ENCODE measurements at places on chromosomes 4 and X. TPM values are rescaled to one million over a fixed set of nuclear protein-coding genes. Genes with fewer than 3 reads are reported as not detected.
A peak's percentile ranks its signal among the peaks of the same experiment; 100 is the strongest.

GRCh38 chr4:788636-789297 lies 37.2 kb downstream of the CPLX1 start:
- DNase-seq, result no peak

DNA sequence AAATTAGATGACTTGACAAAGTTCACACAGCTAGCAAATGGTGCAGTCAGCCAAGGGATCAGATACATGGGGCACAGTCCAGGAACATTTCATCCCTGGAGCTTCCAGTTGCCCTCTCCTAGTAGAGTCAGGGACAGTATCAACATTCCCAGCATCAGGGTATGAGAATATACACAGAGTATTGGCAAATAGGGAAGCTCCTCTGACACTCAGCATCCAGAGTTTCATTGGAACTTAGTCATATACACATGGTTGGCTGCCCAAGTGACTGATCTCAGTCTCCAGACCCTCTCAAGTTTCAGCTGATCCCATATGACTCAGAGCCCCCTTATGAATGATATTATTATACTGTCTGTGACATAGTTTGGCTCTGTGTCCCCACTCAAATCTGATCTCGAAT lies 13.7 kb upstream of the KCTD8 start:
- no peak for DNase-seq

- peak; percentile 19 for DNase-seq
Observed at GRCh38 chr4:21991050-21991449, 42.5 kb upstream of the KCNIP4 start.

GRCh38 chr4:33746979-33747378 lies 2497.3 kb downstream of the ARAP2 start:
- DNase-seq, result no peak

DGAT2L6 gene
- not detected for polyA plus RNA-seq

XAGE2 gene
- 0.43 TPM for polyA plus RNA-seq

MAGEA2 gene
- not detected for polyA plus RNA-seq

HHIP gene
- 68.7 TPM for polyA plus RNA-seq

ATXN3L gene
- polyA plus RNA-seq, result not detected

DNA sequence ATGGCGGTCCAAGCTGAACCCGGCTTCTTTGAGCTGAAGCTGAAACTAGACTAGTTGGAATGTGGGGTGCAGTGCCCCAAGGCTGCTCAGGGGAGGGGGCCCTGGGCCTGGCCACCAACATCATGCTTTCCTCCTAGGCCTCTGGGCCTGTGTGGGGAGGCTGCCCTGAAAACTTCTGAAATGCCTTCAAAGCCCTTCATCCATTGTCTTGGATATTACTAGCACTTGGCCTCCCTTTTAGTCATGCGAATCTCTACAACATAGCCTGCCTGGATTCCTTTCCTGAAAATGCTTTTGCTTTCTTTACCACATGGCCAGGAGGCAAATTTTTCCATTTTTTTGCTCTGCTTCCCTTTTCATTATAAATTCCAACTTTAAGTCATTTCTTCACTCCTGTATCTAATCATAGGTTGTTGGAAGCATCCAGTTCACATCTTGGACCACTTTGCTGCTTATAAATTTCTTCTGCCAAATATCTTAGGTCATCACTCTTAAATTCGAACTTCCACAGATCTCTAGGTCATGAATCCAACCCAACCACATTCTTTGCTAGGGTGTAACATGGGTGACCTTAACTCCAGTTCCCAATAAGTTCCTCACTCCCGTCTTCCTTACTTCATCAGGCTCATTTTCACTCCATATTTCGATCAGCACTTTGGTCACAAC lies 103.4 kb downstream of the DDIT4L start:
- no peak for DNase-seq

- DNase-seq, result no peak
Observed at GRCh38 chrX:35040871-35041270, 98.3 kb downstream of the FAM47B start.

USP51 gene
- 9.8 TPM for polyA plus RNA-seq

GRCh38 chr4:110671679-110672078 lies 48.8 kb upstream of the PITX2 start:
- no peak for DNase-seq

DNA sequence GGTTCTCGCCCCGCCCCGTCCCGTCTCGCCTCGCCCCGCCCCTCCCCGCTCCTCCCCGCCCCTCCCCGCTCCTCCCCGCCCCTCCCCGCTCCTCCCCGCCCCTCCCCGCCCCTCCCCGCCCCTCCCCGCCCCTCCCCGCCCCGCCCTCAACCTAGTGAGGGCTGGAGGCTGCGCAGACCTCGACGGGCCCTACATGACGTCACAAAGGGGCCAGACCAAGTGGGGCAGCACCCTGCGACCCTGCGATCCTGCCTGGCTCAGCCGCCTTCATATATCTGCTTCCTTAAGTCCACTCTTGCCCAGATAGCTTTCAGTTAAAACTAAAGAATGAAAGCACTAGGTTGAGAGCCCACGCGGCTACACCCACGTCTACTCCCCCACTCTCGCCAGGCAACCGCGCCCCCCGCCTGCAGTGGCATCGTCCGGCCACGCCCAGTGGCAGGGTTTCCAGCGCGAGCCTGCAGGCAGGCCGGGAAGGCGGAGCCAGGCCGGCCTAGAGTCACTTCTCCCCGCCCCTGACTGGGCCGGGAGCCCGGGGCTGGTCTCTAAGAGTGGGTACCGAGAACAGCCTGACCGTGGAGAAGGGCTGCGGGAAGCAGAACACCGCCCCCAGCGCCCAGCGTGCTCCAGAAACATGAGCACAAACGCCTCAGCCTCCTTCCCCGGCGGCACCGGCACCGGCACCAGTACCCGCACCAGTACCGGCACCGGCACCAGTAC lies 1.5 kb upstream of the MAOA start:
- DNase-seq, result peak; percentile 90

GRCh38 chr4:1297456-1298325 lies 8.0 kb downstream of the MAEA start:
- no peak for DNase-seq

VBP1 gene
- polyA plus RNA-seq, result 68.6 TPM

- no peak for DNase-seq
Observed at GRCh38 chr4:153809307-153809706, 20.4 kb upstream of the SFRP2 start.

MID1 gene
- 31.5 TPM for polyA plus RNA-seq

GRCh38 chr4:65623506-65623905 lies 46.8 kb downstream of the EPHA5 start:
- no peak for DNase-seq

SLC7A11 gene
- polyA plus RNA-seq, result 0.49 TPM

- no peak for DNase-seq
Observed at GRCh38 chr4:70606459-70606858, 14.4 kb downstream of the AMBN start.

DNA sequence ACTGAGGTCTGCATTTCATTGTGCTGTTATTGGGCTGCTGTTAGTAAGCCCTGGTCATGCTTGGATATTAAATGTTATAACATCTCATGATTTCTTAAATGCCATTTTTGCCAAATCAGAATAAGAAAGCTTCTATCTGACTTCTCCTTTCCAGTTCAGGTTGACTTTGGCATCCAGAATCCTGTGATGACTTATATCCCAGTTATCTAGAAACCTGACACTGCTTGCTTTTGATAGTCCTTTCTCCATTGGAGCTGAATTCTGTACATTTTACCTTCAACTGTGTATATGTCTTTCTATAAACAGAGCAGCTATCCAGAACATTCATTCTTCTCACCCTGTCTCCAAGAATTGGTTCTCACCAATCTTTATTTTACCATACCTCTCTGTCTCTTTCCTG lies 257.7 kb upstream of the GNPDA2 start:
- no peak for DNase-seq

GRCh38 chr4:101081695-101082369 lies 265.5 kb downstream of the PPP3CA start:
- DNase-seq, result no peak

PNCK gene
- polyA plus RNA-seq, result 0.81 TPM

- no peak for DNase-seq
Observed at GRCh38 chrX:50726296-50726695, 87.7 kb downstream of the SHROOM4 start.

GRCh38 chrX:64394874-64395567 lies at the start of gene MTMR8:
Gene MTMR8 (minus strand): TSS chrX:64395452. CDS start chrX:64395363, 89 bp downstream.
- DNase-seq, result peak; percentile 42

- peak; percentile 62 for DNase-seq
Observed at GRCh38 chr4:185721190-185722028, 90.6 kb downstream of the SORBS2 start.

- no peak for DNase-seq
Observed at GRCh38 chr4:118307643-118308042, 45.2 kb downstream of the PRSS12 start.

POLN gene
- polyA plus RNA-seq, result 4.6 TPM

- DNase-seq, result no peak
Observed at GRCh38 chrX:104370089-104370488, 115.4 kb upstream of the ESX1 start.

- no peak for DNase-seq
Observed at GRCh38 chr4:36386691-36387090, 105.3 kb downstream of the DTHD1 start.

DNA sequence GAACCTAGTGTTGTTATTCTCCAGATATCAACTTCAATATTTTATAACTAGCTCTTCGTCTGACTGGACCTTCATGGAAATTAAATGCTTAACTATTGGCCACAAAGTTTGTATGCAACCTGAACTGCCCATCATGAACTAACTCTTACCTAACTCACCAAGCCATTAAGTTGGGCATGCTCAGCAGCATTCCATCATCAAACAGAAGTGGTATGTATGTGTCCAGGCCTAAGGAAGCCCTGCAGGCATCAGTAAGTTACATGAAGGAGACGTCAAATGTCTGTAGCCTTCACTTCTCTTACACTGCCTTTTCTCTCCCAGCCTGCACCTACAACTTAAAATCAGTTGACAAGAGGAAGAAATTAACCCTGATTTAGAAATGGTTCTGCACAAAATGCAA lies 1639.2 kb upstream of the PABPC4L start:
- no peak for DNase-seq

HPGDS gene
- polyA plus RNA-seq, result 2.9 TPM

DNA sequence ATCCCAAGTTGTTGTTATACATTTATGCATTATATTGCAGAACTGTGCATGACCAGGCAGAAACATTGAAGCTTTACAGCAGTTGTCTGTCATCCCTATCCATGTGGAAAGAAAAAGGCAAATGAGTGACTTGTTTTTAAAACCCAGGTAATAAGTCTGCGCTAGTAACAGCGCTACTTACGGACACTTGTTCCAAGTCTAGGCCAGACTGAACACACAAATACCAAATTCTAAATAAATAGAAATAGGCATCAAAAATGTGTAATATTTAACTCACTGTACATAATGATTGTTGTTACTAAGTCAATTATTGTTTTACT lies 548 bp upstream of the MAML3 start:
- DNase-seq, result no peak

NHSL2 gene
- polyA plus RNA-seq, result 6.2 TPM

DNA sequence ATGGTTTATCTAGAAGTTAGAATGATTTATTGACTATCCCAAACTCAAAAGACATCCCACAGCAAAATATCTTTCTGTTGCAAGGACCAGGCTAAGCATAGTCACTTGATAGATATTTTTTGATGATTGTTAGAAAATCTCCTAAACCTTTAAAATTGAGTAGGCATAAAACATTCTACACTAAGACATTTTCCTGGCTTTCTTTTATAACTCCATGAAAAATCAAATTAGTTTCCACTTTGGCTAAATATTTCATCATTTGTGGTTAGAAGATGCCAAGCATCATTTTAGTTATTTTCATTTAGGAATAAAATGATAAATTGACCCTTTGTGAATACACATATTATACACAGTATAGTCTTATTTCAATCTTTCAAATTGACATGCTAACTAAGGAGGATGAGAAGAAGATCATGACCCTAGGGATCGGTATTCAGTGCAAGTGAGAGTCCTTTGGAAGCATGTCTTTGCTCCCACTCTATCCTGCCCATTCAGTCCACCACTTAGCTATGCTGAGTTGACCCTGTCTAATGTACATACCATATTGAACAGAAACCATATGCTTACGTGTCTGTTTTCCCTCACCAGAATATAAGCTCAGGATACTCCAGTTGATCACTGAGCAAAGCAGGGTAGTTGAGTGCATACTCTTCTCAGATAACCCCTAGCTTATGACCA lies 136.6 kb upstream of the OTUD4 start:
- DNase-seq, result no peak

GRCh38 chr4:120691536-120691935 lies 231.0 kb downstream of the PRDM5 start:
- DNase-seq, result no peak

GRCh38 chr4:86895692-86896488 lies 3.7 kb upstream of the C4orf36 start:
- DNase-seq, result peak; percentile 68

DNA sequence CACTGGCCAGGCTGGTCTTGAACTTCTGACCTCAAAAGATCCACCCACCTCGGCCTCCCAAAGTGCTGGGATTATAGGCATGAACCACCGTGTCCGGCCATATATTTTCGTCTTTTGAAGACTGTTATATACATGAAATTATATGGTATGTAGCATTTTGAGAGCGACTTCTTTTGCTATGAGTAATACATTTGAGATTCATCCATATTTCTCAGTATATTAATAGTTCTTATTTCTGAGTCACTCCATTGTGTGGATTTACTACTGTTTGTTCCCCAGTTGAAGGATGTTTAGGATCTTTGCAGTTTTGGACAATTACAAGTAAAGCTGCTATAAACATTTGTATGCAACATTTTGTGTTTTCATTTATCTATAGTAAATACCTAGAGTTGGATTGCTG lies 34.9 kb downstream of the GNL3L start:
- no peak for DNase-seq

NXF2 gene
- polyA plus RNA-seq, result 0.33 TPM

DNA sequence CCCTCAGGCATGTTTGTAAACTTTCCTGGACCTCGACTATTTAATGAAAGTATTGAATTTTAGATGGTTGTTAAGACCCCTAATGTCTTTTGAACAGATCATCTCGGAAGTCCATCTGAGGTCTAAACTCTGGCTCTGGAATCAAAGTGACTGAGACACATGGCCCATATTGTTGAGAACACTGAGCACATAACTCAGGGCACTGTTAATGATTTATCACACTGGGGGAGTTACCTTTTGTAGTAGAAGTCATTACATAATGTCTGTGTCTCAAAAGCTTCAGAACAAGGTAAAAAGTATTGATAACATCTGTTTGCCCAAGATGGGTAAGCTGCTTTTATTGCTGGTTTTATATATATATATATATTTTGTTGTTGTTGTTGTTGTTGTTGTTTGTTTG lies 103.4 kb upstream of the HS3ST1 start:
- no peak for DNase-seq

RS1 gene
- polyA plus RNA-seq, result 0.26 TPM

- no peak for DNase-seq
Observed at GRCh38 chrX:85052205-85052604, 48.5 kb downstream of the APOOL start.

FREM3 gene
- polyA plus RNA-seq, result 14.7 TPM

DNA sequence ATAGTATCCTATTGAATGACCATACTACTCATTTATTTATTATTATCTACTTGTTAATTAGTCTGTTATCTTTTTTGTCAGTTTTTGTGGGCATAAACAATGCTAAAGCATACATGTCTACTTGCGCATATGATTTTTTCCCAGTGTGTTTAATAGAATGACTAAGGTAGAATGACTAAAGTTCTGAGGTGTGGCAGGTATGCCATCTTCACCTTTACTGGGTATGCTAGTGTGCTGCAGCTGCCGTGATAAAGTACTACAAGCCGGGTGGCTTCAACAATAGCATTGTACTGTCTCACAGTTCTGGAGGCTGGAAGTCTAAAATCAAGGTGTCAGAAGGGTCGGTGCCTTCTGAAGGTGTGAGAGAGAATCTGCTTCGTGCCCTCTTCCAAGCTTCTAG lies 19.2 kb downstream of the CD38 start:
- no peak for DNase-seq

AWAT2 gene
- polyA plus RNA-seq, result not detected

- no peak for DNase-seq
Observed at GRCh38 chr4:119026662-119027444, 108.8 kb upstream of the MYOZ2 start.

CCDC149 gene
- polyA plus RNA-seq, result 18.4 TPM
